ENCODE measurements at places on chromosomes 12 and 14.

DNA sequence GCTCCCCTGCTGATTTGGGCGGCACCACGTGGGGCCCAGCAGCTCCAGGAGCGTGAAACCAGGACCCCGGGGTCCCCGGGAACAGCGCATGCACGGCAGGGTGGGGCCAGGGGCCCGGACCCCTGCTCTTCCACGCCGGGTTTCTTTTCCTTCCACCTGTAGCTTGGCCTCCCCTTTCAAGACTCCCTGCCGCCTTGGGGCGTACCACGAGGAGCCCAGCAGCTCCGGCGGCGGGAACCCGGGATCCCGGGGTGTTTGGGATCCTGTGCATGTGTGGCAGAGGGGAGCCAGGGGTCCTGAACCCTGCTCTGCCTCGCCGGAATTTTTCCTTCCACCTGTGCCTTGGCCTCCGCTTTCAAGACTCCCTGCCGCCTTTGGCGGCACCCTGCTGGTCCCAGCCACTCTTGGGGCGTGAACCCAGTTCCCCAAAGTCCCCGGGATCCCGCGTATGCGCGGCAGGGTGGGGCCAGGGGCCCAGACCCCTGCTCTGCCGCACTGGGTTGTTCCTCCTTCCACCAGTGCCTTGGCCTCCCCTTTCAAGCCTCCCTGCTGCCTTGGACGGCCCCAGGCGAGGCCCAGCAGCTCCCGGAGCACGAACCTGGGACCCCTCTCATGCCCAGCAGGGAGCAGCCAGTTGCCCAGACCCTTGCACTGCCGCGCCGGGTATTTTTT is 322.7 kb downstream of the ALG10 start:
- no peak for DNase-seq

- DNase-seq: peak; percentile 85
Observed at GRCh38 chr12:68271346-68271745, 17.9 kb upstream of the IL22 start.

DNA sequence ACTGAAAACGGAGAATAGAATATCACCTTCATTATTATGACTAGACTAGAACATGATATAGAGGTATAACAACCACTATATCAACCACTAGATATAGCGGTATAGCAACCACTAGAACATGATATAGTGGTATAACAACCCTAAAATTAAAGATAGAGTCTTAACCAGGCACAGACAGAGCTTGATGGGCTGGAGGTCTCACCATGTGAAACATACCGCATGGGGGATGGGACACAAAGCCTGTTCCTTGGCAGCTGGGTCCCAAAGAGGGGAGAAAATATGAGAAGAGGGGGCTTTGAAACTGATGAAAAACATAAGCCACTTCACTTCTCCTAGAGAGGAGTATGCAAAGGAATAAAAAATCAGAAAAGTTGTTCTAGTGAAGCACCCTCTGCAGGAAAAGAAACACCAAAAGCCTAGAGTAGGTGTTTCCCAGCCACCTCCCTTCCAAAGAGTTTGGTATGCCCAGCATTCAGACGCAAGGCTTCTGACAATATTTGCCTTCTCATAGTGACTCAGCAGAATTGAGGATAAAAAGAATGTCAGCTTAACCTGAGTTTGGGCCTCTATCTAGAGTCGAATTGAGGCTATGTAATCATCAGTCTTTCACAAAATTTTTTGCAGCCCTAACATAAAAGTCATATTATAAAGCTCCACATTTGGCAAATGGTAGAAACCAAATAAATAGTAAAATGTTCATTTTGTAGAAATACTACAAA is 316.4 kb downstream of the NOVA1 start:
- DNase-seq: peak; percentile 87

- peak; percentile 1 for DNase-seq
Observed at GRCh38 chr12:18296909-18297280, 35.6 kb downstream of the PIK3C2G start.

DNA sequence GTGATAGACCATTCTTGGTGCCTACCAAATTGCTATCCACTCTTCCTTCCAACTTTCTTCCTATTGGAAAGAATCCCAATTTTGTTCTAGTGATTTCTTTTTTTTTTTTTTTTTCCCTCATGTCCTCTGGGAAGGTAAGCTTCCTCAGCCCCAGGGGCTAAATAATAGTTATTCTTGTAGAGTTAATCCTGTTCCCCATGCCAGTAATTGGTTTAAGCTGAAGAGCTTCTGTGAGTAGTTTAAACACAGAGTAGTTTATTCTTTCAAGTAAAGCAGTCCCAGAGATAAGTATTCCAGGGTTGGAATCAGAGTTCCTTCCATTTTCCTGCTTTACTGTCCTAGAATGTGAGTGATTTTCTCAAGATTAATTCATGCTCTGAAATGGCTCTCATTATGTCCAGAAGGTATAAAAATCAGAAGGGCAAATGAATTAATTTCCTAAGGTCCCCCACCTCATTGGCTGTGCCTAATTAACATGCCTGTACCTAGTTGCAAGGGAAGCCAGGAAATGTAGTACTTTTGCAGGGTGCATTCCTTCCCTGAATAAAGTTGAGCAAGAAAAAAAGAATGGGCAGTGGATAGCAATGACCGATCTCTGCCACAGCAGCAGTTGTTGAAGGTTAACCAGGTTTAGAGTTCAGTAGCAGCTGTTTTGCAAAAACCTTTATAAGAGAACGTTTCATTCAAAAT is 97.8 kb downstream of the PLEKHA5 start:
- no peak for DNase-seq

DNA sequence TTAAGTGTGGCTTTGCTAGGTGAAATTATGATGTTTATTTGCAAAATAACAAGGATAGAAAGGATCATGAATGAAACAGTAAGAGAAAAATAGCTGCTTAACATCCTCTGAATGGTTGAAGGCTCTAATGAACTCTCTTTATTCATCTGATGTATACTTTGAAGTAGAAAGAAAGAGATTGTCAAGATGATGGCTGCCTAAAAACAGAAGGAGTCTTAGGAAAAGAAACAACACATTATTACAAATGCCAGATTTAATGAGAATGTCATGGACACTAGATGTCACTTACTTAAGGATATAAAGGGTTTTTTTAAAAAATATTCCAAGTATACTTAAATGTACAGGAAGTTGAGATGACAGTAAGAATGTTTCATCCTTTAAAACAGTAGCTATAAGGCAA is 21.6 kb downstream of the DCN start:
- DNase-seq: no peak

DNA sequence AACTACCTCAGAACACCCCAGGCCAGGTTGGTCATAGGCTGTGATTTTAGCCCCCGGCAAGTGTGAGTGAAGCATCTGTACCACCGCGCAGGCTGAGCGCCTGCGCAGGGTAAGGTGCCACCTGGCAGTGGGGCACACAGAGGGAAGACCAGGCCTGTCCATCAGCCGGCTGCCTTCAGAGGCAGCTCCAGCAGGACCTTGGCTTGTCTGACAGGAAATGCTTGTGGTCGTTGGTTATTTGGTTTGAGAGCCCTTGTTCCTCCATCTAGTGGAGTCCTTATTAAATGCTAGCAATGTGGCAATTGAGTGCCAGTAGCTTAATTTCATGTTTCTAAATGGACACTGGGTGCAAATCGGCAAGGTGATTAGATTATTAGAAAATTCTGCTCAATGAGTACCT is 27.5 kb downstream of the SLC25A29 start:
- peak; percentile 73 for DNase-seq

Data from cardiac fibroblast (primary cell).